ENCODE measurements at places on chromosomes 5 and 9. TPM values are rescaled to one million over a fixed set of nuclear protein-coding genes. Genes with fewer than 3 reads are reported as not detected.

- H3K27ac ChIP-seq, result no peak overlapping the region
- H3K36me3 ChIP-seq, result no peaks in the 10 kb centered on the region
- peaks cover 8% of the 10 kb centered on the region for H3K27me3 ChIP-seq
- H3K4me1 ChIP-seq, result no peaks in the 10 kb centered on the region
Measured at GRCh38 chr5:103497781-103498180, 64.8 kb downstream of the NUDT12 start.

- H3K27ac ChIP-seq, result no peak overlapping the region
- H3K27me3 ChIP-seq, result no peaks in the 10 kb centered on the region
- DNase-seq, result no peak
- H3K4me3 ChIP-seq, result no peak overlapping the region
- H3K36me3 ChIP-seq, result no peaks in the 10 kb centered on the region
- H3K4me1 ChIP-seq, result no peaks in the 10 kb centered on the region
Measured at GRCh38 chr5:162410365-162410764, 342.8 kb downstream of the GABRG2 start.

GRCh38 chr9:36470643-36471290 is 70.7 kb upstream of the RNF38 start:
- peaks cover 36% of the 10 kb centered on the region for H3K4me1 ChIP-seq
- DNase-seq, result peak; percentile 73
- no peaks in the 10 kb centered on the region for H3K27me3 ChIP-seq

SYK gene
- total RNA-seq, result not detected

FGD3 gene
- total RNA-seq, result 102 TPM

All from activated CD4-positive, alpha-beta memory T cell treated with anti-CD3 and anti-CD28 coated beads, Interleukin-2, amount 10 ng/mL, durations not matched to agents 7 days and 5 days (primary cell).